ENCODE measurements at places on chromosomes 5 and 9.

- DNase-seq, result no peak
Observed at GRCh38 chr9:13395156-13395555, 115.7 kb upstream of the MPDZ start.

GRCh38 chr9:31153250-31153840, 1231.1 kb upstream of the ACO1 start:
- no peak for DNase-seq

DNA sequence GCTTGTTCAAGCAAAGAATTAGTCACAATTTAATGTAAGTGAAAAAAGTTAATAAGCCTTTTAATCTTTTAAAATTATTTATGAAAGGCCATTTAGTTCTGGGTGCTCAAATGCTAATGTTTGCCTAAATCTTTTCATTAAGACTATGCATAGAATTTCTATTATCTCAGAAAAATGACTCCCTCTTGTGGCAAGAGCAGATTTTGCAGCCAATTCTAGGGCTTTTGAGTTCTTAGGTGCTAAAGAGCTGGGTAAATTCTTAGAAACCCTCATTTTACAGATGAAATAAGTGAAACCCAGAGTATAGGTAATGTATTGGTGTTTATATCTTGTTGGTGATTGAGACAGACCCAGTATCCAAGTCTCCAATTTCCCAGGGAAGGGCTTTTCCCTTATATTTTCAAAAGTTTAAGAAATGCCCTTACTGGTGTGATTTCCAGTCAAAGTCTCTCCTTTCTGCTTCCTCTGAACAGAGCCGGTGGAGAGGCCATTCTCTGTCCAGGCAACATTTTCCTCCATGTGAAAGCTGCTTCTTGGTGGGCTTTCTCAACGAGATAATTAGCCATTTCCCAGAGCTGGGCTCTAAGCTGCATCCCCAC, 24.1 kb upstream of the PCSK5 start:
- peak; percentile 8 for DNase-seq

GRCh38 chr5:132019857-132020555, 8.5 kb upstream of the ACSL6 start:
- DNase-seq, result no peak

- peak; percentile 18 for DNase-seq
Observed at GRCh38 chr9:36317766-36318165, 59.5 kb upstream of the GNE start.

DNA sequence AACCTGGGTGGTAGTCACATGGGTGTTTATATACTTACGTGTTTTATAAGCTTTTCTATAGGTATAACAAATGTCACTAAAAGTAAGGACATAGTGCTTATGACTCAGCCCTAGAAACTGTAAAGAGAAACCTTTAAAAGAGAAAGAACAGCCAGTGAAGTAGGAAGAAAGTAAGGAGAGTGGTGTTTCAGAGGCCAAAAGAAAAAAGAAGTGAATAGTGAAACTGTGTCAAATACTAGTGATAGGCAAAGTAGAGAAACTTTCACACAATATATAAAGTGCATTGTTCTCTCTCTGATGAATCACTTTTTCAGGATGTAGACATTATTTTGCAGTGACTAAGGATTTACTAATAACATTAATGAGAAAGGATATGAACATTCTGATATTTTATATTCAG, 74.2 kb upstream of the SUSD1 start:
- no peak for DNase-seq

GRCh38 chr9:37424686-37425297, 2.3 kb downstream of the GRHPR start:
- no peak for DNase-seq

GRCh38 chr5:65873181-65873750, 53.1 kb upstream of the ERBIN start:
- no peak for DNase-seq

GRCh38 chr5:16456103-16456832, 9.3 kb downstream of the ZNF622 start:
- DNase-seq, result peak; percentile 43

DNA sequence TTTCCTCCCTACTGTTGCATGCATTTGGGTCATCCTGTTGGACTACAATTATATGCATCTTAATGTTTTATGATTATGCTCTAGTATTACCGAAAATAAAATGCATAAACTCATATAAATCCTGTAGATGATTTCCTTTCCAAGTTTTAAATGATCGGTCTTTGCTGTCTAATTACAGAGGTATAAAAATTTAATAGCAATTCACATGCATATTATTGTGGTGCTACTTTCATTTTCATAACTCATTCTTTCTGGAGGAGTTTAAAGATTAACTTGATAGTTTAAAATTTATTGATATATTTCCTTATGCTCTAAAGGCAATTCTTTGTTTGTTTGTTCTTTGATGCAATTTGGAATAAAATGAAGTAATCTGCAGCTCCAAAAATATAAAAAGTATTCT, 1475.1 kb downstream of the MAT2B start:
- DNase-seq, result no peak

DNA sequence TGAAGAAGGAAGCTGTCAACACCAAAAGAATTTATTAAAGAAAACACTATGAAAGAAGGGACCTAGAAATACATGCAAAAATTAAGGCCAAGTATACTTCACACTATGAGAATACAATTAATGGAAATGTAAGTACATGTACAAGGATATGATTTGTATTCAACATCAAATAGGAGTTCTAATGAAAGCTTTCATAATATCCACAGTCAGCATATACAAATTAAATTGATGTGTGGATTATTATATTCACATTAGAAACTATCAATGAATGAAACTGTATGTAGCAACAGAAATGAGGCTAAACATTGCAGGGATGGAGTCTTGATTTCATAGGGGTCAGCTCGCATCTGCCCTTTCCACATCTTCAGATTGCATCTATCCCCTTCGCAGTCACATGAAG, 401.5 kb downstream of the CTNND2 start:
- no peak for DNase-seq

GRCh38 chr9:135592331-135592590, 30.7 kb downstream of the PAEP start:
- no peak for DNase-seq

Measured in COR-L47 (cell line).